Transverse colon (tissue), 4 donors: ENCODE measurements at places on chromosomes 16 and 17. TPM values are rescaled to one million over a fixed set of nuclear protein-coding genes. Genes with fewer than 3 reads are reported as not detected.

OTOA gene
- total RNA-seq = not detected

GNPTG gene
- total RNA-seq = 94.3 TPM

MT1X gene
- total RNA-seq = 784 TPM

PRSS8 gene
- 510 TPM for total RNA-seq

TERB1 gene
- not detected for total RNA-seq
